ENCODE measurements at places on chromosomes 3 and 15.

GRCh38 chr3:190308154-190308553, 14.1 kb downstream of the CLDN1 start:
- no peak for DNase-seq

DNA sequence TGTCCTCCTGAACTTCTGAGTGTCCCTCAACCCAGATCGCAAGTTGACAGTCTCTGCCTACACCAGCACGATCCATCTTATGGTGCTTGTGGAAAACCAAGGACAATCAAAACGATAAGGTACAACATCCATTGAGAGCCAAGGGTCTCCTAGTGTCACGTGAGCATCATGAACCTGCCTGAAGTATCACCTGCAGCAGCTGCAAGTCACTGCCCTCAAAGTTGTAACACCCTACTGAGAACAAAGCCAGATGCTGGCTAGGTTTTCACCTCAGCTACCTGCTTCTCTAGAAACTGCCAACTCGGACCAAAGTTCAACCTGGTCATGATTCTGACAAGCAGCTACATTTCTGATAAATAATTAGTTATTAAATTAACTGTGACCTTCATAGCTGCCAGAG, 17.5 kb downstream of the C2CD4B start:
- no peak for DNase-seq

- no peak for DNase-seq
These were observed 29.2 kb downstream of the EPHB3 start for GRCh38 chr3:184590795-184591194.

- DNase-seq: no peak
These were observed 60.2 kb downstream of the SLTM start for GRCh38 chr15:58873267-58873666.

- DNase-seq: no peak
These were observed 339.1 kb upstream of the RGMA start for GRCh38 chr15:93428150-93428549.

DNA sequence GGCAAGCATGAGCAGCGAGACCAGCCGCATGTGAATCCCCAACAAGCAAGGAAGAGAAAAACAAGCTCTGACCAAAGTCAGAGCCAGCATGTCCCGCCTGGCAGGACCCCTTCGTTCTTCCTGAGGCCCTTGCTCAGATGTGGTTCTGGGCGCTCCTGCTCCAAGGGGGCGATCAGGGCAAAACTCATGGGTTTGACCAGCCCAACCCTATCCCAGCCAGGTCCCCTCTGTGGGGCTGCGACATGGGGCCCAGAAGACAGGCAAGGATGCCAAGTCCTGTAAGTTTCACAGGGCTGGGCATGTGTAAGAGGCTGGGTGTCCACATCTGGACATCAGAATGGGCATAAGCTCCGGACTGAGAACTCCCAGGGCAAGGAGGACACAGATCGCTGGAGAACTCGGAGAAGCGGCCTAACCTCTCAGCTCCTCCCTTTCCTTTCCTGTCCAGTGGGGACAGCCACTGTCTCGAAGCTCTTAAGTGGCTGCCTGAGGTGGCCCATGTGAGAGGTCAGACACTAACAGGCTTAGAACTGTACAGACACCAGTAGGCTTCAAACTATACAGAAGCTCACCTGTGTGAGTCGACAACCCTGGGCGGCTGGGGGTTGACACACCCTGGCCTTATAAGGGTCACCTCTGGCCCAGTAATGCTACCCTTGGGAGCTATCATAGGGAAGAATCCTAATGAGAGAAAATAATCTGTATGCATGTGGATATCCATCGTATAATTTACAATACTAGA, 48.9 kb downstream of the XXYLT1 start:
- no peak for DNase-seq

DNA sequence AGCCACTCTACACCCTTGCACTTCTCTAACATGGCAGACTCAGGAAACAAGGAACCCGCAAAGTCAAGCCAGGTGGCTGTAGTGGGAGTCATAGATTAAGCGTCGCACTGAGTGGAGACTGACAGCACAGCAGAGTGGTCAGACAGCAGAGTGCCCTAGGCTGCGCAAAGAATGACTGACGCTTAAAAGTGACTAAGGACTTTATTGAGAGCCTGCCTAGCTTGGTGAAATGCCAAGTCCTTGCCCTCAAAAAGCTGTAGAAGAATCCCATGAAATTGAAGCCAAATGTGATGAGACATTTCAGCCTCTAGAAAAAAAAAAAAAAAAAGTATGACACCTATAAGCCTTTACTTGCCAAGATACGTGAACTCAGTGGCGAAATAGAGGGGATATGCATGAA, 30.2 kb downstream of the NCEH1 start:
- no peak for DNase-seq

GRCh38 chr3:66836363-66837152, 161.5 kb upstream of the KBTBD8 start:
- peak; percentile 4 for DNase-seq

DNA sequence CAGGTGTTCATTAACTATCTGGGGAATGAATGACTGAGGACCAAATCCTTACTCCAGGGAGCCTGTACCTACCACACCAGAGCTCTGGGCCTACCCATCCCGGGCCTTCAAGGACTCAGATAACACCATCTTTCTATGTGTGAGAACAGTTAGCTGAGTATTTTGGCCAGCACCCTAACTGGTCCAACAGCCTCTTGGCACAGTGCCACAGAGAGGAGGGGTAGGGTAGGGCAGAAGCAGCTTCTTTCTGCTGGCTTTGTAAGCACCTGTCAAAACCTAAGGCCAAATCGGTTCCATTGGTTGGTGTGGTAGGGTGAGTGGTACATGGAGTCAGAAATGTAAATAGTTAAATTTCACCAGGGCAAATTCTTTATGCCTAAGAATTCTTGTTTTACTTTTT, 26.7 kb downstream of the ISL2 start:
- no peak for DNase-seq

- no peak for DNase-seq
These were observed 257.9 kb downstream of the UACA start for GRCh38 chr15:70505411-70505919.

GRCh38 chr3:175672119-175672689, 813.1 kb downstream of the NAALADL2 start:
- no peak for DNase-seq

DNA sequence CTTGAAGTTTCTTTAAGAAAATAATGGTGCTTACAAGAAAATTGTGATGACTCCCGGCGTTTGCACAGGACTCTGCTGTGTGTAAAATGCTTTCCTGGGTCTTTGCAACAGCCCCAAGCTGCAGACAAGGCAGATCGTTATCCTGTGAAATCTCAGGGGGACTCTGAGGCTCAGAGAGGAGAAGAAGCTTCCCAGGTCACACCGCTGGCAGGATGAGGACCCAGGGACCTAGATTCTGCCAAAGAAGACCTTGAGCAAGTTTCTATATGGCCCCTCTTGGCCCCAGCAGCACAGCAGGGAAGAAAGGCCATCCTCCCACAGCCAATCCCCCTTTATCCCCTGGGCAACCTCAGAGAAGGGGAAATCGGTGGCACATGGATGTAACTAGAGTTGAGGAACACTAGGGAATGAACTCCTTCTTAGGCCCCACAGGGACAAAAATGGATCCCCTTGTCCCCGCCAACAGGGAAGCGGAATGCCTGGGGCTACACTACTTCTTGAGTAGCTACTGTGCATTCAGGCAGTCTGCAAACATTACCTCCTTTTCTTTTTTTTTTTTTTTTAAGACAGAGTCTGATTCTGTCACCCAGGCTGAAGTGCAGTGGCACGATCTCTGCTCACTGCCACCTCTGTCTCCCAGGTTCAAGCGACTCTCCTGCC, 72.8 kb downstream of the CPN2 start:
- DNase-seq: no peak

DNA sequence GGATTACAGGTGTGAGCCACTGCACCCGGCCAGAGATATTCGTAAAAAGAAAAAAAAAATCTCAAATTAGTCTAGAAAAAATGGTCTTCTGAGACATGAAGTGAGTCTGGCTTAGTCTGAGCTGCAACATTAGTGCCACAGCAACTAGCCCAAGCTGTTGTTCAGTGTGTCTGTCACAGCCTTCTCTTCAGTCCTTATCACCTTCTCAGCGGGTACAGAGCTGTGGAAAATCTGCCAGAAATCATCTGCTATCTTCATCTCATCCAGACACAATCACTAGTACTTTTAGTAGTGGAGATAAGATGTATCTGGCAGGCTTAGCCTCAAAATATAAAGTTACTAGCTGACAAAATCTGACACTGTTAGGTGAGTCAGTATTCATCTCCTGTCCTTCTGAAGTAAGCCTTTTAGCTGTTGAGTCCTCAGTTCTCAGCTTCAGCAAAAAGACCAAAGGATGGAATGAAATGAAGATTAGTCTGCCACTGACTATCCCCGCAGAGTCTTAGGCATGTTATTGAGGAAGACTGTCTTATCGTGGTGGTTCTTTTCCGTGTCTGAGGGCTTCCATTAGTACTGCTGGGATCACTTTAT, 120.5 kb upstream of the CGNL1 start:
- DNase-seq: no peak

GRCh38 chr3:103440539-103441203, 1005.9 kb downstream of the ZPLD1 start:
- DNase-seq: no peak

DNA sequence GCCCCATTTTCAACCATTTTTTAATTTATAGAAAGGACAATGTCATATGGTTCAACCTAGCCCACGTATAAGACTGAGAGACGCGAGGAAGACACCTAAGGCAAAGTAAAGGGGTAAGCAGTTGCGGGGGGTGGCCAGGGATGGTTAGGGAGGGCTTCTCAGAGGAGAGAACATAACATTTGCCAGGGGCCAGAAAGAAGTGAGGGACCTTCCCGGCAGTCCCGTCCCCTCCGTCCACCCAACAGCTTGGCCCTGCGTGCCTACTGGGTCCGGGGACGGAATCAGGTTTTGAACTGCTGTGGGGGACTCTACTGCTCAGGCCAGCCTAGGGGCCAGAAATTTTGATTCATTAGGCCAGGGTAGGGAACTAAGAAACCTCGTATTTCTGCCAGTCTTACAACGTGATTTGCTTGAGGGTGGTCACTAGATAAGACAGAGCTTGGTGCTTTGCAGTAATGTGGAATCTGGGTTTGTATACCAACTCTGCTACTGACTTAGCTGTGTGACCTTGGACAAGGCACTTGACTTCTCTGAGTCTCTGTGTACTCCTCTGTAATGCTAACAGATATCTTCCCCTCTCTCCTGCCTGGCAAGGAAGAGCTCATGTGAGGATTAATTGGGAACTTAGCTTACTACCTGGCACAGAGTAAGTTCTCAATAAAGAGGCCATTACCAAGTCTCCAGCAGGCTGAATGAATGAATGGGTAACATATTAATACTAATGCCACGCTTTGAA, 734 bp upstream of the SLC6A20 start:
- no peak for DNase-seq

GRCh38 chr3:9776896-9777693, 7.3 kb upstream of the CAMK1 start:
- DNase-seq: no peak

GRCh38 chr3:114606336-114606735, 312.5 kb downstream of the TIGIT start:
- DNase-seq: no peak

GRCh38 chr3:88009066-88009465, 49.7 kb downstream of the CGGBP1 start:
- DNase-seq: no peak

- DNase-seq: no peak
These were observed 1019.4 kb upstream of the ALCAM start for GRCh38 chr3:104347291-104347690.

- no peak for DNase-seq
These were observed 20.1 kb downstream of the TIPARP start for GRCh38 chr3:156694536-156694935.

DNA sequence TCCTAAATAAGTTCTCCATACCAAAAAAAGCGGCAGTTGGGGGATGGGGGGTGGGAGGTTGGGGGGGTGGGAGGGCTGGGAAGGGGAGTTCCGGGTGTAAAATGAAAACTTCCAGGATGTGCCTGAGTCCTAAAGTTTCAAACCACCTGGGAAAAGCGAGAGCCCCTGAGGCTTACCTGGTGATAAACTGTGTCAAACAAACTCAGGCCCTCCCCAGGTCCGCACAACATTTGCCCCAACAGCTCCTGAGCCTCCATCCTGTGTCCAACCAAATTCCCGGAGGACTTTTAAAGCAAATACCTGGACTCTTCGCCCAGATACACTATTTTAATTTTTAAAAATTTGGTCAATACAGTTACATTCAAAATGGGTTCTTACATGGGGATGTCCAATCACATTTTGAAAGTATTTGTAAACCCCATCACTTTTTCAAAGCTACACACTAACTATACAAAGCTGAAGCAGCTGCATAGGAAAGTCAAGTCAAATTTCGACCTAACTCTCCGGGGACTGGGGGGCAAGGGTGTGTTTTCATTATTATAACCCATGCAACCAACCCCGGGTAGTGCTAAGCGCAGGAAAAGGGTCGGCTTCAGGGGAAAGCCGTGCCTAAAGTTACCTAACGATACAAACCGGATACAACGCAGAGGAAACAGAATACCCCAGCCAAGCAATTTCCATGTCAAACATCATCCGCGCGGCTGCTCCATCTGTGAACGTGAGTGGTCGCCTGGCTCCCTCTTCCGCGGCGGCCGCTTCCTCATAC, 685 bp upstream of the FOXB1 start:
- DNase-seq: no peak

DNA sequence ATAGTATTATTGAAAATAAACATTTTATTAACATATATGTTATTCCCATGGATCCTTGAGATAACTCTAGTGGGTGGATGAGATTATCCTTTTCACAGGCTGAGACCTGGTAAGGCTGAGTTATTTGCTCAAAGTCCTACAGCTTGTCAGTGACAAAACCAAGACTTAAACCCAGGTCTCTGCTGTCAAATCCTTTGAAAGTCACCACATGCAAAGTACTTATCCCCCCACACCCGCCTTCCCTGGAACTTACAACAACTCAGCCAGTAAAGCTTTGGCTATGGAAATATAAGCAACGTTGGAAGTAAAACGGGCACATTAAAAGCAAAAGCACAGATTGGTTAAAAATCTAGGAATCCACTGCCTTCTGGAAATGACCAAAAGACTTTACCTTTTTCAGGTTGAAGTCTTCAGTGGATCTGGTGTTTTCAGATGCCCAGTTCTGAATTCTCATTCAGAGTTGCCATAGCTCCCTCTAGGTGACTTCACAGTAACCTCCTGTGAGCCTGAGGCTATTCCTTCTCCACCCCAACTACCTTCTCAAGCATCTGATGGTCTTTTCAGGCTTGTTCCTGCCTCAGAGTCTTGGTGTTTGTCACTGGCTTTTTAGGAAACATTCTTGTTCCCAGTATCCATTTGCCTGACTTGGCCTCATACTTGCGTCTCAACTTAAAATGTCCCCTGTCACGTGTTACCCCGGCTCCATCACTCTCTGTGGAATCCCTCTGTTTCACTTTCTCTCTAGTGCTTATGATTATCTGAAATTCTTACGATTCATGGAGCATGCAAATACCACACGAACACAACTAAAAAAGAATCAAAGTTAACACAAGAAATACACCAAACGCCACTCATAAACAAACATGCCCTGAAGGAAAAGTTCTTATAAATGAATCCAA, 131.2 kb downstream of the MAGI1 start:
- no peak for DNase-seq

GRCh38 chr15:38072348-38073177, 138.1 kb downstream of the TMCO5A start:
- DNase-seq: peak; percentile 86

- no peak for DNase-seq
These were observed 5.4 kb downstream of the ANKRD63 start for GRCh38 chr15:40277471-40277870.

GRCh38 chr3:151379083-151379734, 5.3 kb downstream of the P2RY12 start:
- DNase-seq: no peak
